Transverse colon (tissue), 4 donors: ENCODE measurements at places on chromosomes 1 and 21.

DNA sequence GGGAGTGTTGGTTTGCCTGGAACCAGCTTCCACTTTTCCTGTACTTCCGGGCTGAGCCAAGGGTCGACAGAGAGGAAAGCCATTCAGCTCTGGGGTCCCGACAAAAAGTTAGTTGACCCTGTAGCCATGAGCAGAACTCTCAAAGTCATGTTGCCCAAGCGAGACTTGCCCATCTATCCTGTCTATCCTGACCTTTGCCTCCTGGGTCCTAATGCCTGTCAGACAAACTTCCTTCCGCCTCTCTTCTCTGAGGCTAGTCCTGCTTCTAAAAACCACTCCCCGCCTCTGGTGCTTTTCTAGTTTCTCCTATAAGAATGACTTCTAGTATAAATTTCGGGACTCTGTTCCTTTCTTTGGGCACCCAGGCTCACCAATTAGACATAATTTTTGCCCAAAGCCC is 7.7 kb upstream of the PCP4L1 start:
- no peak for DNase-seq

DNA sequence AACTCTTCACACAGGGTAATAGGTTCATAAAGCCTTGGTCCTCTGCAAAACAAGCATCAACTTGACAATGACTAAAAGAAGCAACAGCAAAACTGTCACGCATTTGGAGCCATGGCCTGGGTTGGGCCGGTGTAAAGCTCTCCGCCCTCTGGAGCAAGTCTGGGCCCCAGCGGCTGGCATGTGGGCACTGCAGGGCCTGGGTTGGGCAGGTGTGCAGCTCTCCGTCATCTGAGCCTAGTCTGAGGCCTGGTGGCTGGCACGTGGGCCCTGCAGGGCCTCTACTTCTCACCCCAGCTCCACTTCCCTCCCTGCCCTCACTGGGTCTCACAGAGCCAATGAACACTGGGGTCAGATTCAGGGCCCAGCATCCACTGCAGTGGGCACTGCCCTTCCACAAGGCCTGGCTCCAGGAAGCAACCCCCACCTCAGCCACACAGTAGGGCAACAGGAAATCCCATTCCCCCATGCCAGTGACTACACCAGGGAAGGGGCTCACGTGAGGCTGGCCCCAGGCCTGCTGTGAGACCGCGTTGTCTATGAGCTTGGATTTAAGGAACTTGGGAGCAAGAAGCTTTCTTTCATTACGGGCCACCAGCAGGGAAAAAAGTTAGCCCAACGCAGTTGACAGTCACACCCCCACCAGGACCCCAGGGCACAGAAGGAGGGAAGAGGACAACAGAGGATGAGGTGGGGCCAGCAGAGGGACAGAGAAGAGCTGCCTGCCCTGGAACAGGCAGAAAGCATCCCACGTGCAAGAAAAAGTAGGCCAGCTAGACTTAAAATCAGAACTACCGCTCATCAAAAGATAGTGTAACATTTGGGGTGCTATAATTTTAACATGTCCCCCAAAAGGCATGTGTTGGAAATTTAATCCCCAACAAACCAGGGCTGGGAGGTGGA is 52.7 kb downstream of the NPHP4 start:
- DNase-seq = no peak

- no peak for DNase-seq
These were observed 39.3 kb upstream of the DUSP10 start for GRCh38 chr1:221781102-221781755.

DNA sequence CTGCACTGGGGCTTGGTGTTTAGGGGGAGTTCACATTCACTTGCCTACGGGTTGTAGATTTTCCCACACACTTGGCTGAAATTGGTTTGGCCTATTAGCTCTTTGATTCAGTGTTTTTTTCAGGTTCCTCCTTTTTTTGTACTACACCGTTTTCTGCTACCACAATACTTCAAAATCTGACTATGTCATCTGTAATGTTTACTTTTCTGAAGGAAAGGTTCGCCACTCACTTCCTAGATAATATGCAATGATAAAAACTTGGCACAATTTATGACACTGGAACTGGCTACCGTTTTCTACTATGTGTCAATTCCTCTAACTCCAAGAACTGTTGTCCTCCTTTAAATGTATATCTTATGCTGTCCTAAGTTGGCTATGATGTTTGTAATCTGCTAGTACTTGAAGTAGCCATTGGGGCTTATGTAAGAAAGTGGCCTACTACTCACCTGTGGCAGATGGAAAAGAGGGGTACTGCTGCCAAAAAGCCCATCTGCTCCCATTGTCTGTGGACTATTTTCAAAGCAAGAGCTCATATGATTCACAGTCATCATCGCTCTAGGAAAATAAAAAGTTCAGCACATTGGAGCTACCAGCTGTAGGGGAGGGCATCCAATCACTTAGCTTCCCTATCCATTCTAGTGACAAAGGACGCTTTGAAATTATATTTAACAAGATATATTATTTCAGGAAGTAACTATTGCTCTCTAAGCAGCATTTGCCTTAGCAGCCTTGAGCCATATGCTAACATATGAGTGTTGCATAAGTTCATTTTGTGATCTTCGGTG is 42.4 kb upstream of the BACH1 start:
- no peak for DNase-seq

- DNase-seq = no peak
These were observed 95.7 kb upstream of the GCLM start for GRCh38 chr1:94004924-94005323.

DNA sequence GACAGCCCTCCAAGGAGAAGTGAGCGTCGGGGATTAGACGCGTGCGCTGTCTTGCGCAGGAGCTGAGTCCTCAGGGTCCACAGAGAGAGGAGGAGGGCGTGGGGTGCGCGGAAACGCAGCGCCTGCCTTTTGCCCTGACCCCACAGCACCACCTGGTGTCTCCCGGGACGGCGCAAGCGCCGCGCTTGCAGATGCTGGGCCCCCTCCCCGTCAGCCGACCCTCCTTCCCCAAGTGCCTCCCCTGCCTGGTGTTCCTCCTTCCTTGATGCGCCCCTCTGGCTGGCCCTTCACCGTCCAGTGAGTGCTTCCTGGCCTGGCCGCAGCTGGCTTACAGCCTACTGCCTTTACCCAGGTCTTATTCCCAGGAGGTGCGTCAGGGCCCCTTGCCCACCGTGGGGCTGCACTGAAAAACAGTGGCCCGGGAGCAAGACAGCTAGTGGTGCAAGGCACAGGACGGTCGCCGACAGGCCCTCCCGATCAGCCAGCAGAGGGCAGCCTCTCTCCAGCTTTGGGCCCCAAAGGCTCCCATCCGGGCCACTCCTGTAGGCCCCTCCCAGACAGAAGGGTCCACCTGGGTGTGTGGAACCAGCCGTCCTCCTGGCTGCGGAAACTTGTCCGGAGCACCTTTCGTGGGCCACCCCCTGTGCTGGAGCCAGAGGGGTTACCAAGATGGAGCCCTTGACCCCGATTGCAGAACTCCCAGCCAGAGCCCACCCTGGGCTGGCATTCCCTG is 12.9 kb upstream of the PHLDA3 start:
- peak; percentile 91 for DNase-seq

- no peak for DNase-seq
These were observed 61.0 kb downstream of the RYR2 start for GRCh38 chr1:237103021-237103420.

DNA sequence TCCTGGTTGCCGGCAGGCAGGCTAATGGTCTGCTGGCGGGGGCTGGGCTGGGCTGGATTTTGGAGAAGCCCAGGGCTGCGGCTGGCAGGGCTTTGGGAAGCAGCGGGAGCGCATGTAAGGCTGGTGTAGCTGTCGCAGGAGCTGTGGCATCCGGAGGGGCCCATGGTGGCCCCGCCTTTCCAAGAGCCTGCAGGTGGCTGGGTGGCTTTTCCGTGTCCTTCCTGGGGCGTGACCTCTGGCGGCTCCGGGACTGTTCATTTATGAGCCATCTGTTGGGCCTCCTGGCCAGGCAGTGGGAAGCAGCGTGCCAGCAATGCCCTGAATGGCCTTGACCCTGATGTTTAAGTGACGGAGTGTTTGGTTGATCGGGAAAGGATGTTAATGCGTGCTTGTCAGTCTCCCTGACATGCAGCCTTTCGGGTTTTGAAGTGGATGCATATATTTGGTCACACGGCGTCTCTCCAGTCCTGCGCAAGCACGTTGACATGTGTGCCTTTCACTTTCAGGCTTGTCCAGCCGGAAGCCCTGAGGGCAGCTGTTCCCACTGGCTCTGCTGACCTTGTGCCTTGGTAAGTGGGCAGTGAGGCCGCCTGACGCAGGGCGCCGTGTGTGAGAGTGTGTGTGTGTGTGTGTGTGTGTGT is 38.5 kb downstream of the AGPAT3 start:
- DNase-seq = peak; percentile 26
